ENCODE measurements at places on chromosomes 13 and 19. TPM values are rescaled to one million over a fixed set of nuclear protein-coding genes. Genes with fewer than 3 reads are reported as not detected.
A peak's percentile ranks its signal among the peaks of the same experiment; 100 is the strongest.

GRCh38 chr19:49343123-49343522 is 7.9 kb downstream of the CD37 start:
- H3K27ac ChIP-seq: peak overlapping the region; percentile 27
- no peak for DNase-seq
- H3K4me3 ChIP-seq: peak overlapping the region; percentile 2
- H3K4me1 ChIP-seq: peaks cover 39% of the 10 kb centered on the region

DNA sequence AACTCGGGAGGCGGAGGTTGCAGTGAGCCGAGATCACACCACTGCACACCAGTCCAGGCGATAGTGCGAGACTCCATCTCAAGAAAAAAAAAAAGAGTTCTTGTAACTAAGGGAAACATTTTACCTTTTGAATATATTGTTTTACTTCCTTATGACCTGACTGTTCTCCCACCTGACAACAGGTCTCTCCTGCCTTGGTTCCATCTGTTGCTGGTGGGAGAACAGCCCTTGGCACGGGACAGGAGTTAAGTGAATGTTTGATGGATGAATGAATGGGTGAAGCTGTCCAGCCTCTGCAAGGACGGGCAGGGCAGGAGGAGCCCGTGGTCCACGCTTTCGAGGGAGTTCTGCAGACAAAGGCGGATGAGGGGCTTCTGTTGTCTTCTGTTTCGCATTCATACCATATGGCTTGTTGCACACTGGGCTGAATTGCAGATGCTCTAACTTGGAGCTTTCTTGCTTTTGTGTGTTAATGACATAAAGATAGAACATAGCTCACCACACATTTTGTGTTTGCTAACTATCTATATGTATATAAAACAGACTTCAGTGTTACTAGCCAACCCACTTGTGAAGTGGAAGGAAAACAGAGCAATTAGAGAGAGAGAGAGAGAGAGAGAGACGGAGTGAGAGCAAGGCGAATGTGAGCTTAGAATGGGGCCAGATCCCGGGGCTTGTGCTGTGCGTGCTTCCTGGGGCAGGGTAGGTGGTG is 16.2 kb upstream of the CCNE1 start:
- no peak for DNase-seq
- H3K4me1 ChIP-seq: peaks cover 4% of the 10 kb centered on the region
- no peaks in the 10 kb centered on the region for H3K27me3 ChIP-seq
- peak overlapping the region; percentile 75 for H3K27ac ChIP-seq

GRCh38 chr13:60970736-60971135 is 444.9 kb downstream of the PCDH20 start:
- no peaks in the 10 kb centered on the region for H3K36me3 ChIP-seq
- no peak overlapping the region for H3K27ac ChIP-seq
- H3K4me1 ChIP-seq: no peaks in the 10 kb centered on the region
- no peak overlapping the region for H3K4me3 ChIP-seq

DNA sequence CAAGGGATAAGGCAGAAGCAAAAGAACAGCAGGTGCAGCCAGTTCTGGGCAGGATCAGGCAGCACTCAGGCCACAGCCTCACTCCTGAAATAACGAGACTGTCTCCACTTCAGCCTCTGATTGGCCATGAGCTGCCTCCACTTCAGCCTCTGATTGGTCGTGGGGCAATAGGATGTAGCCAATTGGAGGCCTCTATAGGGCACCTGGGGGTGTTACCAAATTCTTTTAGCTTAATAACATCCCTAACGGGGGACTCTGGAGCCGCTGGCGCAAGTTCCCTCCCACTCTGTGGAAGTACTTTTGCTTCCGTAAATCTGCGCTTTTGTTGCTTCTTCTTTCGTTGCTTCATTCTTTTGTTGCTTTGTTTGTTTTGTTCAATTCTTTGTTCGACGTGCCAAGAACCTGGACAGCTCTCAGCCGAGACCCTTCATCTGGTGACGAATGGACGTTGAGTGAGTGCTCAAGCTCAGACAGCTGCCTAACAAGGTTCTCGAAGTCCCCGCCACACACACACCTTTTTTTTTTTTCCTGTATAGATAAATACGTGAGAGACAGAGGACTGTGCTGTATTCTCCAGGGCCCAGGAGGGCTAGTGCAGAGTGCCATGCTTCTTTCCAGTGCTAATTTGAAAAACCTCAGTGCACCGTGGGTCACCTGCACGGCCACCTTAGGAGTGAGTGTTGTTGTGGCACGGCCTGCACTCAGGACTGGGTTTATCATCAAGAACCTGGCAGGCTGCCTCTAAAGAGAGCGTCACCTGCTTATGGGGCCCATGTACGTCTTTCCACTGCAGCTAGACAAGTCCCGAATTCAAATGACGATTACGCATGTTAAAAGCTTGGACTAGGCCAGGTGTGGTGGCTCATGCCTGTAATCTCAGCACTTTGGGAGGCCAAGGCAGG is 32.0 kb upstream of the TUBGCP3 start:
- peak overlapping the region; percentile 44 for H3K27ac ChIP-seq
- H3K36me3 ChIP-seq: no peaks in the 10 kb centered on the region
- H3K4me1 ChIP-seq: peaks cover 9% of the 10 kb centered on the region

DNA sequence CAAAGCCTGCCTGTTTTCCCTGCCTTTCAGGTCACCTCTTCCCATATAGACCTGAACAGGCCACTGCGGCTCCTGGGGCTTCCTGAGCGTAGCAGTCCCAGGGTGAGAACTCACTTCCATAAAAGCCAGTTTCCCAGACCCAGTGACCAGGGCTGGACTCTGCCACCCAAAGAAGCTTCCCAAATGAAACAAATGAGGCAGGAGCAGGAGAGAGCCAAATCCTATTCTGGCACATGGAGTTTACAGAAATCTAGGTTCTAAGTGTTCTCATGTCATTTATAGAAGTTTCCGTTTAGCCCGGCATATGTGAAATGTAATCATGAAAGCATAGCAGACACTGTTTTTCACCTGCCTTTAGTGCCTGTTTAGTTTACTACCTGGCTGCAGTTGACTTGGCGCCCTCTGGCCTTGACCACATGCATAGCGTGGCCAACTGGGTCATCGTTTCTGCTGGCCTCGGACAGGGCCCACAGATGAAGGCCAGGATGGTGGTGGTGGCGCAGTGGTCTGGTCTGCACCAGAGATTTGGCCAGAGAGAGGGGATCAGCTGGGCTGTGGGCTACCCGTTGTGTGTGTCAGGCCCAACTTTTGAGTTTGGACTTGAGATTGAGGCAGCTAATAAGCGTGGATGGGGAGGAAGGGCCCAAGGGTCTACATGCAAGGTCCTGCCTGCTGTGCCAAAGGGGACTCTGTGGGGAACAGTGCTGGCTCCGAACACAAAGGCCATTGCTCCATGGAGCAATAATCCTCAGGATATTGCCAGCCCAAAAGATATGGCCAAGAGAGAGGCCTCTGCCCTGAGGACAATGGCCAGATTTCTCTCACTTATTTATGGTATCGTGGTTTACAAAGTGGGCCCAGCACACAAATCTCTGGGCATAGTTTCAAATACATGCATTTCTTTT is 43.3 kb downstream of the NFIX start:
- no peaks in the 10 kb centered on the region for H3K4me1 ChIP-seq
- H3K4me3 ChIP-seq: no peak overlapping the region
- H3K27me3 ChIP-seq: peaks cover 100% of the 10 kb centered on the region
- no peaks in the 10 kb centered on the region for H3K36me3 ChIP-seq

DNA sequence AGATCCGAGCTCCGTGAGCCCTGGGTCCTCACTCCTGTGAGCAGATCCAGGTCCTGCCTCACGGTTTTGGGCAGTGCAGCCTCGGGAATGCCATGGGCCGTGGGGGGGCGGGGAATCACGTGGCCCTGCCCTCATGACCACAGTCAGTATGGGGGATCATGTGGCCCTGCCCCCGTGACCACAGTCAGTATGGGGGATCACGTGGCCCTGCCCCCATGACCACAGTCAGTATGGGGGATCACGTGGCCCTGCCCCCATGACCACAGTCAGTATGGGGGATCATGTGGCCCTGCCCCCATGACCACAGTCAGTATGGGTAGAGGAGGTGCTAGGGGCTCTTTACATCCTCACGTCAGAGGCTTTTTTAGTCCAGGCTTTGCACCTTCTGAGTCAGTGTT is 64.3 kb upstream of the F7 start:
- H3K27me3 ChIP-seq: no peaks in the 10 kb centered on the region
- H3K27ac ChIP-seq: no peak overlapping the region
- H3K4me3 ChIP-seq: no peak overlapping the region

DNA sequence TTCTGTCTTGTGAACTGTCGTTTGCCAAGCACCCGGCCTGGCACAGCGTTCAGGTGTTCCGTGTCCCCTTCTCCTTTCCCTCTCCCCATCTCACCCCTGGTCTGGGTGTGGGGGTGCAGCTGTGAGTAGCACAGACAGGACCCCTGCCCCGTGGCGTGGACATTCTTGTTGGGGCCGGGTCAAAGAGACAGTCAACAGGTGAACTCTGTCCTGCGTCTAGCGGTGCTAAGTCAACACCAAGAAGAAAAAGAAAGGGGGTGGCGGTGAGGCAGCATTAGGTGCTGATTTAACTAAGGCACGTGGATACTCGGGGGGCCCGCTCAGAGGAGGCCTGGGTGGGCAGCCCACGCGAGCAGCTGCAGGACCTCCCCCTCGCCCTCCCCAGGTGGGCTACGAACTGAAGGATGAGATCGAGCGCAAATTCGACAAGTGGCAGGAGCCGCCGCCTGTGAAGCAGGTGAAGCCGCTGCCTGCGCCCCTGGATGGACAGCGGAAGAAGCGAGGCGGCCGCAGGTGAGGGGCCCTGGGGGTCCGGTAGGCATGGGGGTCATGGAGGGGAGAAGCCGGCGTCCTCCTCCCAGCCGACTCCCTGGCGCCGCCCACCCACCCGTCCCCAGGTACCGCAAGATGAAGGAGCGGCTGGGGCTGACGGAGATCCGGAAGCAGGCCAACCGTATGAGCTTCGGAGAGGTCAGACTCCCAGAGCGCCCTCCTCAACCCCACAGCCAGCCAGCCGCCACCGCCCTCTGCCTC is 9.7 kb upstream of the CNOT3 start:
- no peaks in the 10 kb centered on the region for H3K4me1 ChIP-seq
- no peak overlapping the region for H3K4me3 ChIP-seq
- no peaks in the 10 kb centered on the region for H3K27me3 ChIP-seq
- no peak for DNase-seq
- H3K27ac ChIP-seq: no peak overlapping the region
- H3K36me3 ChIP-seq: no peaks in the 10 kb centered on the region

DNA sequence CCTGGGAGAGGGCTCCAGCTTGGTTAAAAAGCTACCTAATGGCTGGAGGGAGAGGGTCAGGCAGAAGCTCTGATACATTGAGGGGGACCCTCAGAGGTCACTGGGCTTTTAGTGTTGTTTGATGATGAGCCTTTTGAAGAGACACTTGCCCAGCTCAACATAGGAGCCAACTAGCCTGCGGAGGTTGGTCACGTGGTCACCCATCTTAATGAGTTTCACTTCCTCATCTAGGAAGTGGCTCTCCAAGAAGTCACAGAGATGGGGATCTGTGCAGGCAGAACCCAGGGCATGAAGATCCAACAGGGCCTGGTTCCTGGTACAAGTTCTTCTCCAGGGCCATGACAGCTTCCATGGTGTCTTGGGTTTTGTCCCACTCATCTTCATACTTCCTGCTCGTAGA is 33.4 kb downstream of the IPO5 start:
- H3K27me3 ChIP-seq: no peaks in the 10 kb centered on the region
- no peak for DNase-seq
- no peak overlapping the region for H3K27ac ChIP-seq
- no peak overlapping the region for H3K4me3 ChIP-seq
- peaks cover 12% of the 10 kb centered on the region for H3K36me3 ChIP-seq

DNA sequence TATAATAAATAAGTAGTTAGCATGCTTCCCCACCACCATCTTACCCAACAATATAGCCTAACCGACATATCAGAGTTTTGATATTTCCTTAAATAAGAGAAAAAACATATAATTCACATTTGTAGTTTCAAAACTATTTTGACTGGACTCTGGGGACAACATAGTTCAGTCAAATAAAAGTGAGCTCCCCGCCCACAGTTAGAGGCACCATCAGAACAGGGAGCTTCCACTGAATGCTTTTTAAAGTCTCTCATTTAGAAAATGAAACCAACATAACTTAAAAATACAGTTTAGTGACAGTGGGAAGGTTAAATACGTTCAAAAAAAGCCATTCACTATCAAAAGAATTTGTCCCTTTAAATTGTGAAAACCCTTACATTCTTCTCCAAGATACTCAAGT is 92.8 kb downstream of the EPSTI1 start:
- no peak overlapping the region for H3K27ac ChIP-seq
- H3K36me3 ChIP-seq: no peaks in the 10 kb centered on the region
- H3K27me3 ChIP-seq: no peaks in the 10 kb centered on the region
- H3K4me1 ChIP-seq: no peaks in the 10 kb centered on the region
- no peak overlapping the region for H3K4me3 ChIP-seq

CALR3 gene
- not detected for total RNA-seq

U2AF1L4 gene
- total RNA-seq: 21.6 TPM

GGN gene
- total RNA-seq: 2.2 TPM

CDX2 gene
- total RNA-seq: 2.4 TPM

PGLYRP2 gene
- not detected for total RNA-seq
